Breast epithelium (tissue), 4 donors: ENCODE measurements at places on chromosomes 4 and X. TPM values are rescaled to one million over a fixed set of nuclear protein-coding genes. Genes with fewer than 3 reads are reported as not detected.

GRCh38 chrX:70970482-70970995, 39.6 kb upstream of the SLC7A3 start:
- no peaks in the 10 kb centered on the region for H3K4me1 ChIP-seq
- H3K36me3 ChIP-seq = no peaks in the 10 kb centered on the region
- no peak overlapping the region for H3K27ac ChIP-seq
- H3K27me3 ChIP-seq = no peaks in the 10 kb centered on the region

DNA sequence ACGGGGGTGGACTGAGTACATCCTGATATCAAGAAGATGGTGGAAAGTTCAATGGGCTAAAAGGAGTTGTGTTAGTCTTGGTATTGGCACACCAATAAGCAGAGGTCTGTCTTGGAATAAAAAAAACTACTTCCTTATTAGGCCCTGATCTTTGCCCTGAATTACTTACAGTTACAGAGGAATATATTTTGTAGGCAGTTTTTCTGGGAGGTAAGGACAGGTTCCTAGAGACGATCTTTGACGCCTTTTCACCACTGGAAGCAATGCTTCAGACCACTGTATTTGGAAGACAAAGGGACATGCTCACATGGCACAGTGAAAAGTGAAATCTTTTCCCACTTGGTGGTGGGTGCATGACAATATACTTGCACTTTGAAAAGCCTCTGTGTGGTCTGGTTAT, 618 bp upstream of the XK start:
- no peak overlapping the region for H3K27ac ChIP-seq
- peaks cover 32% of the 10 kb centered on the region for H3K27me3 ChIP-seq
- no peaks in the 10 kb centered on the region for H3K36me3 ChIP-seq
- peak overlapping the region; percentile 68 for H3K4me3 ChIP-seq

Gene IDS
- total RNA-seq = 61.0 TPM

DNA sequence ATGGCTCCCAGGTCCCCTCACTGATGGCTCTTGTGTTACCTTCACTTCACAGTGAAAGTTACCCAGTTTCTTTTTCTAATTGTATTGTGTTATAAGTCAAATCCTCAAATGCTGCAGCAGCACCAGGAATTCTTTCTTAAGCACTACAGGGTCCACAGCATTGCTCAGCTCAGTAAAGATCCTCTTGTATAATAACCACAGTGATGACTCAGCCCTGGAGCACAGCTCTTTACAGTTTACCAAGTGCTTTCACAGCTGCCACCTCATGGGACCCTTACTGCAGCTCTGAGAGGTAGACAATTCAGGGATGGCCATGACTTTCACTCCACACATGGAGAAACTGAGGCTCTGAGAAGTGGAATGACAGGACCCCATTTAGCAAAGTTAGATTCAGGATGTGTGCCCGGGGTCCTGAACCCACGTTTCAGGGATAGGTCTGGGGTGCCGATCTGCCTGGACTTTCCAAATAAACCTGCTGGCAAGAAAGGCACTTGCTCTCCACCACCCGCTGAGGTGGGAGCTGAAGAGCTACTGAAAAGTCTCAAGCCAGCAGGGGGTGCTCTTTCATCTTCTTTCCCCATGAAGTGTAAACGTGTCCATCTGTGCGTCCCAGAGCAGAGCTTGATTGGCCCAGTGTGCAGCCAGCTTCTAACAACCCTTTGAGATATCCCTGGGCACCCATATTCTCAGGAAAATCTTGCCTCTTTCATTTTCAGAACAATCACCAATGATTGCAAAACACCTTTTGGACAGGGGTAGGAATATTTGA, 35.7 kb upstream of the GABRQ start:
- no peak for DNase-seq
- no peak overlapping the region for H3K27ac ChIP-seq
- H3K4me1 ChIP-seq = no peaks in the 10 kb centered on the region
- no peaks in the 10 kb centered on the region for H3K36me3 ChIP-seq
- no peak overlapping the region for H3K4me3 ChIP-seq
- peaks cover 33% of the 10 kb centered on the region for H3K27me3 ChIP-seq

- no peaks in the 10 kb centered on the region for H3K4me1 ChIP-seq
- no peak overlapping the region for H3K27ac ChIP-seq
- DNase-seq = no peak
Observed at GRCh38 chr4:650951-651883, 22.9 kb downstream of the ATP5ME start.

DNA sequence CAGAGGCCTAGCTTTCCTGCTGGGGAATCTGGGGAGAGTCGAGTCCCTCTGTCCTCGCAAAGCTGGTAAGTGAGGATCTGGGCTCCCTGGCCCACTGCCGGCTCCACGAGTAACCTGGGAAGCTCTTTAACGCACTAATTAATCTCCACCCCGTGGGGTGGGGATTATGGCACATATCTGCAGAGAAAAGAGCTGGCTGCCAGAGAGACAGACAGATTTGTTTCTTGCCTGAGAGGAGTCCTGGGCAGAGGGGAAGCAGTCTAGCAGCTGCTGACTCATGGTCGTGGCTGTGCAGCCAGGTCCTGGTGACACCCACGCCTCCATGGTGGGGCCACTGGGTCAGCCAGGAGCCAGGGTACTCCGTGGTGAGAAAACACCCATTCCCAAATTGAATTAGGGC, 14.0 kb downstream of the SORCS2 start:
- peaks cover 7% of the 10 kb centered on the region for H3K27me3 ChIP-seq
- no peaks in the 10 kb centered on the region for H3K36me3 ChIP-seq
- H3K4me1 ChIP-seq = peaks cover 5% of the 10 kb centered on the region
- H3K4me3 ChIP-seq = no peak overlapping the region

DNA sequence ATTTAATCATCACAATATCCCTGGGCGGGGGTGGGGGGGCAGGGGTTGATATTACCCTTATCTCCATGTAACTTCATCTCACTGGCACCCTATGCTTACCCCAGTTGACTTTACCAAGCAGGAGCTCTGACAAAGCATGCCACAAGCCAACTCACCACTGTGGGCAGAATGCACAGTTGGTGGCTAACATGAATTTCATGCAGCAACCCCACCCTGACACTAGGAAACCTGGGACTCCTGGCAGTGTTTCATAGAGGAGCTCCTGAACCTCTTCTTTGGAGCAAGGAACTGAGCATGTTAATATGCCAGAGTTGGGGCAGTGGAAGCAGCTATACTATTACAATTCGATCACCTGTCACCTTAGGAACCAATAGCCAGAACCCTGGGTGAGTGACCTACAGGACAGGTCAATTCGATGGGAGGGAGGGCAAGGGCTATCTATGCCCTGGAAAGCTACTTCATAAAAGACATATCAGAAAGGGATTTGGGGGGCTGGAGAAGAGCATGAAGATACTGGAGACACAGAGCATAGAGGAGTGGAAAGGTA, 97.2 kb upstream of the ACSL4 start:
- no peaks in the 10 kb centered on the region for H3K36me3 ChIP-seq
- no peak for DNase-seq
- H3K27me3 ChIP-seq = no peaks in the 10 kb centered on the region
- H3K4me1 ChIP-seq = no peaks in the 10 kb centered on the region
- no peak overlapping the region for H3K4me3 ChIP-seq

DNA sequence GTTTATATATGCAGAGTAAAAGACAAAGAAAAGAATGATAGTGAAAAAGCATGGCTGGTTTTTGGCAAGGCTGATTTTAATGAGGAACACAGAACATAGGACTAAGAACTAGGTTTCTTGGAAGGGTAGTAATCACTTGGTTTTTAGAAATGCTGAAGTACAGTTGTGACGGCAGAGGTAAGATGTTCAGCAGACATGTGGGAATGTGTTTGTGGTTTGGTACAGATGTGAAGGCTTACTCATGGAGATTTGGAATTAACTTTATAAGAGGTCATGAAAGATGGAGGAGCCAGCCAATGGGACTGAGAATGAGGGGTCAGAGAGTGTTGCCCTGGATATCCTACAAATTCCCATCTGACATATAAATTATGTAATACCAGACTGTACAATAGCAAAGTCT, 243.6 kb downstream of the NPFFR2 start:
- H3K27ac ChIP-seq = no peak overlapping the region
- H3K4me3 ChIP-seq = no peak overlapping the region
- no peaks in the 10 kb centered on the region for H3K27me3 ChIP-seq
- no peak for DNase-seq
- H3K36me3 ChIP-seq = no peaks in the 10 kb centered on the region
- no peaks in the 10 kb centered on the region for H3K4me1 ChIP-seq

Gene CCNB3
- total RNA-seq = 0.33 TPM

DNA sequence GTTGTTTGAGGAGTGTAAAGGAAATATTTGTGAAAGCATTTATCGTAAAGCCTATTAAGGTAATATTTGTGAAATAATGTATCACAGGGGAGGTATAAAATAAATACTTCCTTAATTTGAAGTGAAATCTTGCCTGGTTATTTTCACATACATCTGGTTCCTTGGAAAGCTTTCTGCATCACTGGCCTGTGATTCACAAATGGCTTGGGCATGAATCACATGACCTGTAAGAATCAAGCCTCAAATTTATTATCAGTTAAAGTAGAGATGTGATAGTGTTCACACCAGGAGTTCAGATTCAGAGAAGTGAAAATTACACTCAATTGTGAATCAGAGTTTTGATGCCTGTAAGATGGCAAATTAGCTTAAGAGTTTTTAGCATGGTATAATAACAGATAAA, 1911.4 kb downstream of the STIM2 start:
- H3K4me1 ChIP-seq = no peaks in the 10 kb centered on the region
- H3K27me3 ChIP-seq = no peaks in the 10 kb centered on the region
- no peak for DNase-seq
- H3K27ac ChIP-seq = no peak overlapping the region
- H3K36me3 ChIP-seq = no peaks in the 10 kb centered on the region

DNA sequence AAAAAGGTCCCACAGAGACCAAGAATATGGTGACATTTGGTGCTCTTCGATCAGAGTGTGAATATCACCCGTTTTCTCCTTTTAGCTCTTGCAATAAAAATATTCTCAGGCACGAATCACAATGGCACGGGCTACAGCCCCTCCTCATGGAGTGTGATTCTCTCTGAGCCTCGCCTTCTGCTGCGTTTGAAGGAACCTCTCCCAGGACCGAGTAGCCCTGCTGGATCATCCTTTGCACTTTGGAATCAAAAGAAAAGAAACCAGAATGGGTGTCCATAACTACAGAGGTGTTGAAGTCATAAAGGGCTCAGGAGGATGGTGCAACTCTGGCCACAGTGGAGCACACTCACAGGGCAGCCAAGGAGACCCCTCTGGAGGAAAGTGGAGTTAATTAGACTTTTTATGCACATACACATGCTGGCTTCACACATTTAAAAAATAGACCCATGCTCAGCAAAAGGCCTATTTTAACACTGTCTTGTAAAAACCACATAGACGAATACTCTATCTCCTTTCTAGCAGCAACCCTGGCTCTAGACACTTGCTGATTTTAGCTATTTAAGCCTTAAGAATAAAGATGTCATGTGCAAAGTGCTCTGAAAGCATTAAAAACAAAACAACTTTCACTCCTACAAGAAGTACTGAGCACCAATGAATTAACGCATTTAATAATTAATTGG, 19.1 kb downstream of the MAML3 start:
- H3K27ac ChIP-seq = no peak overlapping the region
- H3K4me1 ChIP-seq = no peaks in the 10 kb centered on the region
- DNase-seq = no peak
- no peak overlapping the region for H3K4me3 ChIP-seq
- H3K27me3 ChIP-seq = no peaks in the 10 kb centered on the region
- H3K36me3 ChIP-seq = no peaks in the 10 kb centered on the region

GRCh38 chrX:45749375-45749774, 548.7 kb upstream of the DIPK2B start:
- peaks cover 28% of the 10 kb centered on the region for H3K27me3 ChIP-seq
- no peak overlapping the region for H3K4me3 ChIP-seq
- DNase-seq = no peak
- H3K27ac ChIP-seq = peak overlapping the region; percentile 1
- H3K4me1 ChIP-seq = no peaks in the 10 kb centered on the region

GRCh38 chr4:118850488-118851173, 14.7 kb upstream of the SEC24D start:
- H3K36me3 ChIP-seq = no peaks in the 10 kb centered on the region
- DNase-seq = no peak
- H3K4me3 ChIP-seq = peak overlapping the region; percentile 63
- no peaks in the 10 kb centered on the region for H3K27me3 ChIP-seq

GRCh38 chrX:49840679-49841078, 11.6 kb downstream of the PAGE4 start:
- H3K4me3 ChIP-seq = no peak overlapping the region
- DNase-seq = no peak
- H3K27me3 ChIP-seq = no peaks in the 10 kb centered on the region
- no peaks in the 10 kb centered on the region for H3K36me3 ChIP-seq
- no peak overlapping the region for H3K27ac ChIP-seq
- no peaks in the 10 kb centered on the region for H3K4me1 ChIP-seq

Gene LANCL3
- 0.33 TPM for total RNA-seq

- no peak overlapping the region for H3K27ac ChIP-seq
- H3K36me3 ChIP-seq = no peaks in the 10 kb centered on the region
- H3K4me1 ChIP-seq = no peaks in the 10 kb centered on the region
- DNase-seq = no peak
- no peaks in the 10 kb centered on the region for H3K27me3 ChIP-seq
- H3K4me3 ChIP-seq = no peak overlapping the region
Observed at GRCh38 chr4:166311169-166311568, 438.1 kb downstream of the TLL1 start.

Gene RGN
- total RNA-seq = 4.3 TPM

DNA sequence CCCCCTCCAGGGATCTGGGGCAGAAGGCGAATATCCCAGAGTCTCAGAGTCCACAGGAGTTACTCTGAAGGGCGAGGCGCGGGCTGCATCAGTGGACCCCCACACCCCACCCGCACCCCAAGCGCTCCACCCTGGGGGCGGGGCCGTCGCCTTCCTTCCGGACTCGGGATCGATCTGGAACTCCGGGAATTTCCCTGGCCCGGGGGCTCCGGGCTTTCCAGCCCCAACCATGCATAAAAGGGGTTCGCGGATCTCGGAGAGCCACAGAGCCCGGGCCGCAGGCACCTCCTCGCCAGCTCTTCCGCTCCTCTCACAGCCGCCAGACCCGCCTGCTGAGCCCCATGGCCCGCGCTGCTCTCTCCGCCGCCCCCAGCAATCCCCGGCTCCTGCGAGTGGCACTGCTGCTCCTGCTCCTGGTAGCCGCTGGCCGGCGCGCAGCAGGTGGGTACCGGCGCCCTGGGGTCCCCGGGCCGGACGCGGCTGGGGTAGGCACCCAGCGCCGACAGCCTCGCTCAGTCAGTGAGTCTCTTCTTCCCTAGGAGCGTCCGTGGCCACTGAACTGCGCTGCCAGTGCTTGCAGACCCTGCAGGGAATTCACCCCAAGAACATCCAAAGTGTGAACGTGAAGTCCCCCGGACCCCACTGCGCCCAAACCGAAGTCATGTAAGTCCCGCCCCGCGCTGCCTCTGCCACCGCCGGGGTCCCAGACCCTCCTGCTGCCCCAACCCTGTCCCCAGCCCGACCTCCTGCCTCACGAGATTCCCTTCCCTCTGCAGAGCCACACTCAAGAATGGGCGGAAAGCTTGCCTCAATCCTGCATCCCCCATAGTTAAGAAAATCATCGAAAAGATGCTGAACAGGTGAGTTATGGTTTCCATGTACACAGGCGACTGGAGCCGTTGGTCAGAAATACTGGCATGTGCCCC, at the start of gene CXCL1:
TSS of gene CXCL1 (plus strand) at position 264 of the 926 bp plus-strand sequence. CDS start at position 342, 78 bp downstream.
- H3K36me3 ChIP-seq = no peaks in the 10 kb centered on the region
- H3K27ac ChIP-seq = peak within 1 kb of the TSS; percentile 79
- peak within 1 kb of the TSS; percentile 73 for H3K4me3 ChIP-seq

- no peak overlapping the region for H3K27ac ChIP-seq
- no peaks in the 10 kb centered on the region for H3K4me1 ChIP-seq
- no peak for DNase-seq
- H3K4me3 ChIP-seq = no peak overlapping the region
- no peaks in the 10 kb centered on the region for H3K36me3 ChIP-seq
- H3K27me3 ChIP-seq = no peaks in the 10 kb centered on the region
Observed at GRCh38 chr4:145552181-145552822, 66.9 kb upstream of the MMAA start.

Gene SPANXC
- total RNA-seq = not detected

Gene SLC26A1
- total RNA-seq = 0.33 TPM
